ENCODE measurements at places on chromosomes 1 and 21. TPM values are rescaled to one million over a fixed set of nuclear protein-coding genes. Genes with fewer than 3 reads are reported as not detected.

HMGCL gene
- 21.8 TPM for polyA plus RNA-seq

DNA sequence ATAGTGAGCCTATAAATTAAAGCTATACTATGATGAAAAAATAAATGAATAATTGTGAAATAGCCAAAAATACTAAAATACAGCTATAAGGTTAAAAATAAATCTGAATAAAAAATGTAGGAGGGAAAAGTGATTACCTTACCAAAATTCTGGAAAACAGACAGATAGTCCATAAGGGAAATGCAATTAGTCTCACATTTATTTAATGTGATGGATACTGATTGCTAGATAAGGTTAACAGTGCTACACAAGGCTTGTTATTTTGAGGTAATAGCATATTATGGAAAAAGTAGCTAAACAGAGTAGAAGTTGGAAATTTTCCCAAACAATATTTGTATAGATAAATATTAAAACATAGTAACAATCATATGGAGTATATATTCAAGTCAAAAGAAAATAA lies 413.0 kb downstream of the NEGR1 start:
- no peak for DNase-seq

MATN1 gene
- 1.1 TPM for polyA plus RNA-seq

KIF2C gene
- polyA plus RNA-seq, result 9.8 TPM
